ENCODE measurements at places on chromosomes 6 and 20.

GRCh38 chr6:157181649-157182048 is 141.7 kb downstream of the TMEM242 start:
- no peak overlapping the region for H3K27ac ChIP-seq
- no peaks in the 10 kb centered on the region for H3K4me1 ChIP-seq
- H3K4me3 ChIP-seq = no peak overlapping the region
- DNase-seq = no peak
- no peaks in the 10 kb centered on the region for H3K27me3 ChIP-seq
- peaks cover 49% of the 10 kb centered on the region for H3K36me3 ChIP-seq

DNA sequence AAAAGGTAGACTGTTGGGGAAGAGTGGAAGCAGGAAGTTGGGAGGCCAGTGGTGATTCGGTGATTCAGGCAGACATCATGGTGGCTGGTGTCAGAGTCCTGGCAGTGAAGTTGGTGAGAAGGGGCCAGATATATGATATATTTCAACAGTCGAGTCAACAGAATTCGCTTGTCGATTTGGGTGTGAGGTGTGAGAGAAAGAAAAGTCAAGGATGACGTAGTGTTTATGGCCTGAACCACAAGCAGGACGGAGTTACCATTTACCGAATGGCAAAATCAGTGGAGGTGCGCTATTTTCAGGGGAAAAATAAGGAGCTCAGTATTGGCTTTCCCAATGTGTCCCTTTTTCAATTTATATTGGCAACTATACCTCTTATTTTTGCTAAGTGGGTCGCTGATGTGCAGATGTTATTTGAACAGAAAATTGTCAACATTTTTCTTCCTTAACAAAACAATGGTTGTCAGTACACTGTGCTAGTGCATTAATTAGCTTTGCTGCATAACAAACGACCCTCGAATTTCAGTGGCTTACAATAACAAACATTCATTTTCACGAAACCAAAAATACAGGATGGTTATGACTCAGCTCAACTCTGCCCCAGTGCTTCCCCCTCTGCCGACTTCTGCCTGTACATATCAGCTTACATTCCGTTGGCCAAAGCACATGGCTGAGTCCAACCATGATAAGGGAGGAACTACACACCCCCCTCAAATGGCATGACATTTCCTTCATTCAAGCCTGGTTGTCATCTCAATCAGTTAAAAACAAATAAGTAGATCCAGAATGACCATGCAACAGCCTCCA is 255.0 kb upstream of the ZFP64 start:
- no peak for DNase-seq
- no peaks in the 10 kb centered on the region for H3K36me3 ChIP-seq
- no peaks in the 10 kb centered on the region for H3K4me1 ChIP-seq
- H3K4me3 ChIP-seq = no peak overlapping the region

- DNase-seq = no peak
- no peaks in the 10 kb centered on the region for H3K4me1 ChIP-seq
- H3K27me3 ChIP-seq = no peaks in the 10 kb centered on the region
- no peak overlapping the region for H3K27ac ChIP-seq
- no peak overlapping the region for H3K4me3 ChIP-seq
Observed at GRCh38 chr6:29994826-29995225, 52.5 kb downstream of the HLA-A start.

GRCh38 chr20:44738813-44739477 is 6.7 kb upstream of the KCNK15 start:
- H3K27ac ChIP-seq = no peak overlapping the region
- no peak overlapping the region for H3K4me3 ChIP-seq
- H3K27me3 ChIP-seq = peaks cover 23% of the 10 kb centered on the region

- no peak for DNase-seq
- H3K27me3 ChIP-seq = no peaks in the 10 kb centered on the region
- H3K27ac ChIP-seq = no peak overlapping the region
- peaks cover 6% of the 10 kb centered on the region for H3K4me1 ChIP-seq
Observed at GRCh38 chr6:21441386-21441785, 152.2 kb upstream of the SOX4 start.

- DNase-seq = no peak
- H3K36me3 ChIP-seq = no peaks in the 10 kb centered on the region
- H3K4me3 ChIP-seq = no peak overlapping the region
- no peaks in the 10 kb centered on the region for H3K27me3 ChIP-seq
- no peak overlapping the region for H3K27ac ChIP-seq
Observed at GRCh38 chr6:166032366-166033200, 135.1 kb downstream of the TBXT start.

DNA sequence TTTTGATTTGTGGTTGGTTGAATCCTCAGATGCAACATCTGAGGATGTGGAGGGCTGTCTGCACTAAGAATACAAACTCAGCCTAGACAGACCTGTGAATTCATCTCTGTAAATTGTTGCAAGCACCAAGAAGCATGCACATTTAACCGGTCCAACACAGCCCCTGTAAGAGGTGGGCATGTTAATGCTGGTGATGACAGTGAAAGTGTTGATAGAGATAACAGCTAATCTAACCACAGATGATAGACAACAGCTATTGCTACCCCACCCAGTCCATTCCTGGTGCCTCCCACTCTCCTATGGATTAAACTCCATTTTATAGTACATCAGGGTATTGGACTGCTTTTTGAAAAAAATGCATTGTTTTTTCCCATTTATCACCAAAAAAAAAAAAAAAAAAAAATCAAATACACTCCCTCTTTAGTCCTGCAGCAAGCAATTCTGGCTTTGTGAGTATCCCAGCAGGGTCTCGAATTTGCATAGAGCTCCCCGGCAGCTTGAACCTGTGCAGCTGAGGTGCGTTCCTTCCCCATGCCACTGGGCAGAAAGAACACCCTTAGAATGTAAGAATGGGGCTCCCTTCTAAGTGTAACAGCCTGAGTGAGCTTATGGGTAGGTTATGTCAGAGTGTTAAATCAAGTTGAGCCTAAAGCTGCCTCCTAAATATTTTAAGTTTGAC is 270.9 kb upstream of the JARID2 start:
- H3K4me1 ChIP-seq = no peaks in the 10 kb centered on the region
- no peaks in the 10 kb centered on the region for H3K27me3 ChIP-seq
- H3K36me3 ChIP-seq = no peaks in the 10 kb centered on the region

GRCh38 chr20:42313704-42314103 is 695.5 kb upstream of the CHD6 start:
- H3K27me3 ChIP-seq = no peaks in the 10 kb centered on the region
- no peaks in the 10 kb centered on the region for H3K4me1 ChIP-seq
- DNase-seq = no peak
- no peaks in the 10 kb centered on the region for H3K36me3 ChIP-seq
- H3K4me3 ChIP-seq = no peak overlapping the region

DNA sequence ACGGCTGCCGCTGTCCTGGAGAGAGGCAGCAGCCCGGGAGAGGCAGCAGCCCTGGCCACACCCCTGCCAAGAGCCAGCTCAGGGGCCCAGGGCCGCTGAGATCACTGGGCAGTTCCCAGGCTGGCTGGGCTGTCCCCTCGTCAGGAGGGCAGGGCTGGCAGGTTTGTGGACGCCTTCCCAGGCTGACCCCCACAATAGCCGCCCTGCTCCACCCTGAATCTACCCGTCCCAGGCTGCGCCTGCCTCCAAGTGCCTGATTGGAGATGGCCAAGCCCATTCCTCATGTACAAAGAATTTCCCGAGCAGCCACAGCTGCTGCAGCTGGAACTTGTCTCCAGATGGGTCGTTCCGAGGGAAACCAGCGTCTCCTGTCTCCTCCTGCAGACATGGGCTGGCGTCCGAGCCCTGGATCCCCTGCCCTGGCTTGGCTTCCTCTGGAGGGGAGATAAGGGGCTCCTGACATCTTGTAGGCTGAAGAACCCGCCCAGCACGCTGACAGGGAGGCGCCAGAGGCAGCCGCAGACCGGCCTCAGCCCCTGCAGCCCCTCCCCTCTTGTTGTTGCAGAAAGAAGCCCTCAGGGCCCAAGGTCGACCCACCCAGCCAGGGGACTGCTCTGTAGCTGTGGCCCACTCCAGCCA is 9.4 kb upstream of the GATA5 start:
- DNase-seq = no peak
- H3K27ac ChIP-seq = no peak overlapping the region
- no peaks in the 10 kb centered on the region for H3K36me3 ChIP-seq
- no peaks in the 10 kb centered on the region for H3K4me1 ChIP-seq
- H3K4me3 ChIP-seq = no peak overlapping the region
- H3K27me3 ChIP-seq = peaks cover 98% of the 10 kb centered on the region

Measured in thymus (tissue), 14 donors.